ENCODE measurements at places on chromosomes 3 and 15.
A peak's percentile ranks its signal among the peaks of the same experiment; 100 is the strongest.

DNA sequence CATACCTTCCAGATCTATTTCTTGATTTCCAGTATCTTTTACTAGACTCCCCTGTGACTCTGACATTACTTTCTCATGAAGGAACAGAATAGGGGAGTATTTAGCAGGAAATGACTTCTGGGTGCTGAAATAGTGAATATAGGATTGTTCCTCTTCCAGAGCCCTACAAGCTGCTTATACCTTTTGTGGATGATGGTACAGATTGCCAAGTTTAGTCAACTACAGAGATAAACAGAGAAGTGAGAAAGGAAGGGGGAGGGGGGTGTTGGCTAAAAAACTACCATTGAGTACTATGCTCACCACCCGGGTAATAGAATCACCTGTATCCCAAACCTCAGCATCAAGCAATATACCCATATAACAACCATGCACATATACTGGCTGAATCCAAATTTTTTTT is 298.3 kb upstream of the GPR149 start:
- DNase-seq, result no peak

DNA sequence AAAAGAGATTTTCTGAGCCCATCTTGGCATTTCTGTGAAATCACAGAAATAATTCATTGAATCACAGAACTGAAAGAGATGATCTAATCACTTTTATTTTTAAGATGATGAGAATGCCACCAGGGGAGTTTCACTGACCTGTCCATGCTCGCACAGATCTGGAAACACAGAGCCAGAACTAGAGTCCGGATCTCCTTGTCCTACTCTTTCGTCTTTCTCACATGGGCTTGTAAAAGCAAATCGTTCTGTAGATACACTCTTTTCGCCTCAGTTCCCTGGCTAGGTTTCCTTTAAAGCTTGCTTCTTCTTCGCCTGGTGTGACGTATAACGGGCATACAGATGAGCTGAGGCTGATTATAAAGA is 122.5 kb upstream of the SPRED1 start:
- DNase-seq, result no peak

GRCh38 chr15:74613089-74613952 is 2.3 kb upstream of the CLK3 start:
- DNase-seq, result no peak

DNA sequence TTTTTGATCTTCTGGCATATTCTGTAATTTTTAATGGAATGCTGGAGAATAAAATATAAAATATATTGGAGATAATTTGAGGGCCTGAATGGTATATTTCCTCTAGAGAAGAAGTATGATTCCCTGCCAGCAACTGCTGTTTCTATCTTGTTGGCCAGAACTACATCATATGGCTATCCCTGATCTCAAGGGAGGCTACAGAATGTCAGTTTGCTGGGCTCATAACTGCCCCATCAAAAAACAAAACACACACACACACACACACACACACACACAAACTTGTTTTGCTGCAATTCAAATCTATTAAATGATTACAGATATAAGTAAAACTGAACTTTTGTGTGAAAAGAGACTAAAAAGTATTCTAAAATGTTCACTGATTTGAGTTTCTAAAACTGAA is 51.0 kb downstream of the RASA2 start:
- peak; percentile 44 for DNase-seq

DNA sequence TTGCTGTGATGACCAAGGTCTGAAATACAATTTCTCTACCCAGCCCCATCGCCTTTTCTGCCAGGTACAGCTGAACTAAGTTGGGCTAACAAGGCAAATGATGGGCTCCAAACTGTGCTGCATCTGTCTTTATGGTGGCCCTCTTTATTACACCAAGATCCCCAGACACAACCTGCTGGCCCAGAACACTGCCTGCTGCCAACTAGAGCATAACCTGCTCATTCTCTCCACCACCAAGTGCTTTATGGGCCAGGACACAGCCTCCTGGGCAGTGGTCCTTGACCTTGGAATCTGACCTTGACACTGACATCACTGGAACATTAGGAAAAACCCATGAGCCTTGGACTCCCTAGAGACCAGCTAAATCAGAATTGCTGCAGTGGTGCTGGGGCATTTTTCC is 3.3 kb downstream of the LINS1 start:
- no peak for DNase-seq

- DNase-seq, result no peak
These were observed 234.0 kb upstream of the PPP2R3A start for GRCh38 chr3:135731546-135731945.

GRCh38 chr3:21142949-21143348 is 608.1 kb downstream of the ZNF385D start:
- no peak for DNase-seq

DNA sequence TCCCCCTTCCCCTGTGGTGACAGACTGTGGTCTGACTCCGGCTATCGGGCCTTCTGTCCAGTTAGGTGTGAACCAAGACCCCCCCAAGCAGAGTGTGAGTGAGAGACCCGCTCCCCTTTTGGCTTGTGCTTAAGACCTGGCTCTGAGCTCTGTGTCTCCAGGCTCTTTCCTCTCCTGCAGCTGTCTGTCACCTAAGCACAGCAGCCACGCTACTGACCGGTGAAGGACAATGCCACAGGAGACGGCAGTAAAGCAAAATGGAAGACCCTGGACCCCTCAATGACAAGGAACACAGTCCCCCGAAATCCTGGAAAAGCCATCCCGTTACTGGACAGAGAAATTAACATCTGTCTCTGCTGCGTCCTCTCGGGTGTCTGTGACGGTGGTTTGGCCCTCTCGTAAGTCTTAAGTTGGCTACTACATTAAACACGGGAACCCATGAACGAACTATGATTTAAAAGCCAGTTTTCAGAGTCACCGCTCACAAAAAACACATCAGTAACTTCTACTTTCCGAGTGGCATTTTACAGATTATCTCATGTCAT is 53.7 kb downstream of the CHSY1 start:
- DNase-seq, result no peak

GRCh38 chr3:196974661-196975060 is 6.0 kb upstream of the PIGZ start:
- no peak for DNase-seq

DNA sequence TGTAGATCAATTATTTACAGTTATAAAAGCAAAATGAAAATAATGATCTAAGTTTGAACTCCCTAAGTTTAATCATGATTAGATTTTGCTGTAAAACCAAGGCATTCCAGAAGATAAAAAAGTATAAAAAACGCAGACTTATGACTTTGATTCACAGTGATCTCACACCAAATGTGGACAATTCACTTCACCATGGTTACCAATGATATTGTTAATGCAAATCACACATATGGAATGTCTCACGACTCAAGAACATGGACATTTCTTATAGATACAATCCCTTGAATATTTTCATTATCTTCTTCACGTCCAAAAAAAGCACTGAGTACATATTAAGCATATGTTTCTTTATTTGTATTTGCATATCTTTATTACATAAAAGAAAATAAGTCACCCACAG is 1054.2 kb downstream of the NAALADL2 start:
- DNase-seq, result no peak

- no peak for DNase-seq
These were observed 687.2 kb upstream of the SGO1 start for GRCh38 chr3:20873235-20873634.

GRCh38 chr3:42704136-42704841 is 1.7 kb upstream of the HHATL start:
- no peak for DNase-seq

GRCh38 chr15:74725225-74725774 is at the start of gene CYP1A1:
Gene CYP1A1, minus strand, starts transcription at chr15:74725528. Its CDS starts 2,431 bp downstream, at chr15:74723097.
- DNase-seq, result no peak

DNA sequence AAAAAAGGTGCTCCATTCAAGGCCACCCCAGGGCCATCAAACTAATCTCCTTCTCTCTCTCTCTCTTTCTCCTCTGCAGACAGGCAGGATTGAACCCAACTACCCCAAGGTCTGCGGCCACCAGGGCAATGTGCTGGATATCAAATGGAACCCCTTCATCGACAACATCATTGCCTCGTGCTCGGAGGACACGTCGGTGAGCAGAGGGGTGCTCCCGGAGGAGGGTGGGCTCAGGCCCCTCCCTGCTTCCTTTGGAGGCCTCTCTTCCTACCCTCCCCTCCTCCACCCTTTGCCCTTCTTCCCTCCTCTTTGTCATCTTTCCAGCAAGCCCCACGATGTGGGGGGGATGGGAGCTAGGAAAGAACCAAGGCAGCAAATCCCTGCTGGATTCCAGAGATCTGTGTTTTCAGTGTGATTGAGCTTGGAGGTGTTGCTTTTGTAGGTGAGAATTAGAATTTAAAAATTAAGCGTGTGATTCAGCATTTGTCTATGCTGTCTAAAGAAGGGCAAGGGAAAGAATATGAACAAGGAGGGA is 116.3 kb downstream of the CORO2B start:
- DNase-seq, result no peak

DNA sequence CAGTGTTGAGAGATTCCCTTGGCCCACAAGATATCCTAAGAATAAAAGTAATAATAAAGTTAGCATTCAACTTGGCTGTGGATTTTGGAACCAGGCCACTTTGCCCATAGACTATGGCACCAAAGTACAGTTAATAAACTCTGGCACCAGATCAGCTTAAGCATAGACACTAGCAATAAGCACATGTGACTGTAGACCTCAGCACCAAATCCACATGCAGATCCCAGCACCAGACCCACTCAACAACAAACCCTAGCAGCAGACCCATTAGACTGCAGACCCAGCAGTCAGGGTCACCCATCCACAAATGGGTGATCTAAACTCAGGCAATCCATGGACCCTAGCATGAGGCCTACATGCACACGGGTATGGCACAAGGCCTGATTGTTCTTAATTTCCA is 384.8 kb upstream of the CADM2 start:
- no peak for DNase-seq

- no peak for DNase-seq
These were observed 15.4 kb upstream of the FGD5 start for GRCh38 chr3:14803101-14803980.

DNA sequence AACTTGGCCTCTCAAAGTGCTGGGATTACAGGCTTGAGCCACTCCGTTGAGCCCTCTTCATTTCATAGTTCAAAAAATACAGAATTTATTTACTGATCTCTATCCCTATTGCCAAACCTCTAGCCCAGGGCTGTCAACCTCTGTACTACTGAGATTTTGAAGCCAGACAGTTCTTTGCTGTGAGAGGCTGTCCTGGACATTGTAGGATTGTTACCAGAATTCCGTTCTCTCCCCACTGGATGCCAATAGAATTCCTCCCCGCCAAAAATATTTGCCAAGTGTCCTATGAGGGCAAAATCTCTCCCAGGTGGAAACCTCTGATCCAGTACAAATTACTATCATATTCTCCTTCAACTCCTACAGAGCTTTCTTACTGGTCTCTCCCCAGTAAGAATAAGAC is 29.6 kb upstream of the ADAMTS9 start:
- DNase-seq, result no peak

DNA sequence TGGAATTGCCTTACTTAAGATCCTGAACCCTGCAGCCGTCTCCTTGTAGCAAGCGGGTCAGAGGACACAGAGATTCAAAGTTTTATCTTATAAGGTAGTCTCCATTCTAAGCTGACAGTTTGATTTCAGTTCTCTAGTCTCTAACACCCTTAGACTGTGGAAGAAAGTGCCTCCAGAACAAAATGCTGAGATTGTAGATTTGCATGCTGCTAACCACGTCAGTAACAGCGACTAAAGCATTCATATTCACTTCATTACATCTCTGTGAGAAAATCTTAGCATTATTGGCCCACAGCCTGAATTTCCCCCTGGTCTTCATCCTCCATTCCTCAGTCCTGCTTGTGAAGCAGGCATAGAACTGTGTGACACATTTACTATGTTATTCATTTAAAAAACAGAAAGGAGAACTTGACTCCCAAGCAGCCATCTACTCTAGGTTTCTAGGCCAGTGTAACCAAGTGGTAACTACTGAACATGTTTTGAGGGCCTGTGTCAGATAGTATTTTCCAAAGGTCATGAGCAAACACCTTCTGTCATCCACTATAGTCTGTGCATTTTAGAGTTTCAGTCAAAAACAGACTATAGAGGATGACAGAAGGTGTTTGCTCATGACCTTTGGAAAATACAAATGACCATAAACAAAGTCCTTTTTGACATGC is 27.4 kb downstream of the ARIH2 start:
- no peak for DNase-seq

DNA sequence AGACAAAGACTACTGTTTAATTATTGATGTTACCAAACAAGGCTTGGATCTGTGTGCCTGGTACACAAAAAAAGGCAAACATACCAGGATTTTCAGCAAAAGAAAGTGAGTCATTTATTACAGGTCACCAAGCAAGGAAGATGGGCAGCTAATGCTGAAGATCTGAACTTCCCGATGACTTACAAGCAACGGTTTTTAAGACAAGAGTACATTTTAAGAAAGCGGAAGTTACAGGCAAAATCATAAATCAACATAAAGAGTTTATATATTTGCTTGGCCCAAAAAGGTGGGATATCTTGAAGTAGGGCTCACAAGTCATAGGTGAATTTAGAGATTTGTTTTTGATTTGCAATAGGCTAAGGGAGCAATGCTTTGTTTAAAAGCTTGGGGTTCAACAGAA is 125.4 kb upstream of the SPATA16 start:
- DNase-seq, result no peak
